ENCODE measurements at places on chromosomes 7 and 10.
A peak's percentile ranks its signal among the peaks of the same experiment; 100 is the strongest.

- no peak for DNase-seq
Measured at GRCh38 chr7:95047291-95047690, 139.9 kb downstream of the PPP1R9A start.

GRCh38 chr7:25075459-25075858, 49.6 kb downstream of the CYCS start:
- DNase-seq: no peak

GRCh38 chr7:28687537-28687936, 270.6 kb downstream of the TRIL start:
- DNase-seq: no peak

GRCh38 chr7:114830952-114831351, 90.9 kb upstream of the MDFIC start:
- DNase-seq: no peak

DNA sequence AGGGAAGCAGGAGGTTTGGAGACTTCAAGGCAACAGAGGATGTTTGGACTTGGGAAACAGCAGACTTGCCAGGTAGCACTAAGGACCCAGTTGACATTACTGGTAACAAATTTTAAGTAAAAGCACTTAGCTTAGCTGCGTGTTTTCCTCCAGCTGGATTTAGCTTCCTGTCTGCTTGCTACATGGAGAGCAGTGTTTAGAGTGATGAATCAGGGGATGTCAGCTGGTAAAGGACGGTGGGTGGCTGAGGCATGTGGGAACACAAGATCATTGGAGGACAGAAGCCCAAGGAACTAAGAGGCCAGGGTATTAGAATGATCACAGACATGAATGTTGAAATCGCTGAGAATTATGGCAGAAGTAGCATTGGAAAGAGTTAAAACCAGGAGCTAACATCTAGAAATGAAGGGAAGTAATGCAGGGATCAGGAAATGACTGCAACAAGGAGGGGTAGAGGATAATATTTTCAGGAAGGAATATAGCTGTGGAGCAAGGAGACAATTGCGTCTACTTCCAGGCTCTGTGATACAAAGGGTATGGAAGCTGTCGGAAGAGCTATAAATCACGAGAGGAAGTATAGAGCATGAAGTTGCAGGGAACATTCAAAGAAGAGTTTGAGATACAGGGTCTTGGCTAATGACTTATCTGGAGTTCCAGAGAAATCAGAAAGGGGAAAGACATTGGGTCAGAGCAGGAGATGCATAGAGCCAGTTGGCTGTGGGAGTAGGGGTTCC, 34.4 kb downstream of the CALD1 start:
- no peak for DNase-seq

DNA sequence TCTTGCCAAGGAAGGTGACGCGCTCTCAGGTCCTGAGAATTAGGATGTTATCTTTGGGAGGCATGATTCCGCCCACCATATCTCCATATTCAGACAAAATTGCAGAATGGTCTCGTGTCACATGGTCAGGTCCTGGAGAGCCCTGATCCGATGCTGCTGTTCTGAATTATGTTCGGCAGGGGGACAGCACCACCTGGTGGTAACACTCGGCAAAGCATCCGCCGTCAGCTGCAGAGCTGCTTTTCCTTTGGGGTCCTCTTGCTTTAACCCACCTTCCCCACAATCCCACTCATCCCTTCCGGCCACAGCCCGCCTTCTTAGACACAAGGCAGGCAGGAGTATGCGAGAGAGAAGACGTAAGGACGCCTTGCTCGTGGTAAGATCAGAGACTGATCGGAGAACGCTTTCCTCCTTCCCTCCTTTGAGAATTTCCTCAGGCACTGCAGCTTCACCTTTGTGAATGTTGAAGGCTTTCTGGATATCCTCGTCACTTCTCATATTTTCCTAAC, 327.8 kb upstream of the C7orf33 start:
- peak; percentile 41 for DNase-seq

- DNase-seq: no peak
Measured at GRCh38 chr10:90872648-90873020, 860 bp downstream of the RPP30 start.

DNA sequence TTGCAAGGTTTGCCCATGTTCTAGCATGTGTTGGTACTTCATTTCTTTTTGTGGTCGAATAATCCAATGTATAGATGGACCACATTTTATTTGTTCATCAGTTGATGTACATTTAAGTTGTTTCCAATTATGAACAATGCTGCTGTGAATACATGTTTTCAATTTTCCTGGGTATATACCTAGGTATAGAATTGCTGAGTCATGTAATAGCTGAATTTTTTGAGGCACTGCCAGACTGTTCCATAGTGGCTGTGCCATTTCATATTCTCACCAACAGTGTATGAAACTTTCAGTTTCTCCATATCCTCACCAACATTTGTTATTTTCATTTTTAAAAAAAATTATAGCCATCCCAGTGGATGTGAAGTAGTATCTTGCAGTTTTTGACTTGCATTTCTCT, 90.5 kb downstream of the EZH2 start:
- no peak for DNase-seq

GRCh38 chr10:66552331-66552730, 373.5 kb upstream of the LRRTM3 start:
- no peak for DNase-seq
